ENCODE measurements at places on chromosomes 3 and 15.

GRCh38 chr15:72078887-72079286 is 39.1 kb downstream of the MYO9A start:
- DNase-seq = no peak

DNA sequence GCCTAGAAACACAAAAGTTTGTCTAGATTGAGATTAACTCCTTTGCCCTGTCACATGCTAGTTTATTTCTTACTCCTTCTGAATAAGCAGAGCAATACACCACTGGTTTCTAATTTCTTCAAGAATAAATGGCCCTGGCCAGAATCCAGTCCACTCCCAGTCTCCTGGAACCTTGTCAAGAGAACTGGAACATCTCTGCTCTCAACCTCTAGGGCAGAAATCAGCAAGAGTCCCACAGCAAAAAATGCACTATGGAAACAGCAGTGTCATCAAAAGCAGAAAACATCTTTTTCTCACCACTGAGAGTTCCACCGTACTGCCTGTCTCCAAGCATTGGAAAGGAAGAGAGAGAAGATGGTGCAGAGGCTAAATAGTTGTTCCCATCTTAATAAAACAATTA is 35.9 kb upstream of the PPP2R3A start:
- no peak for DNase-seq

DNA sequence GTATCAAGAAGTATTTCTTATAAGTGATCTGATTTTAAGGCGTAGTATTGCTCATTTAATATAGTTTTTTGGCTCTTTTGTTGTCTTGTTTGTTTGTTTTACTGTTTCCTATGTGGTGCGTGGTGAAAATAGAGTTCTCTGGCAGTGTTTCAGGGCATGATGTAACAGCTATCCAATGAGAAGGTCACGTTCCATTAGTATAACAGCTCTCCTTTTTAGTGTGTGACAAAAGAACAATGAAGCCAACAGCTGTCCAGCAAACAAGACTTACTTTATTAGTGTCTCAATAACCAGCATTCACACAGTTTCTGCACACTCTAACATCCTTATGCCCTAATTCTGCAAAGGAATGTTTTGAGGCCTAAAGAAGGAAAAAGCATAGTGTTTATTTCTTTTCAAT is 127.9 kb downstream of the SLC25A26 start:
- DNase-seq = no peak

- DNase-seq = no peak
These were observed 14.1 kb downstream of the MDFIC2 start for GRCh38 chr3:70298385-70298784.

GRCh38 chr3:126928921-126929474 is 53.9 kb upstream of the PLXNA1 start:
- no peak for DNase-seq

DNA sequence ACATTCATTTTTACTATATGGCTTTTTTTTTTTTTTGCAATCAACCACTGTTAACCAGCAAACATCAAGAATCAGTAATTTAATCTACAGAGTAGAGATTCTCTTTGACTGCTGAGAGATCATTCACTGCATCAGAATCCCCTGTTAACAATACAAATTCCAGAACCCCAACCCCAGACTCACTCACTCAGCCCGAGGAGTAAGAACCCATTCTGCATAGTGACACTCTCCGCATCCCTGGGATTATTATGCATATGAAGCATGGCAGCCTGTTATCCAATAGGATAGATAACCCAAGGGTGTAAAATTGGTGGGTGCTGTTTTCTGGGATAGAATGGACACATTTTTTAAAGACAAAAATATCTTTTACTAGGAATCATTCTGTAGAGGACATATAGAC is 76.3 kb upstream of the CCDC39 start:
- DNase-seq = no peak

GRCh38 chr15:93482731-93483130 is 393.7 kb upstream of the RGMA start:
- no peak for DNase-seq

- DNase-seq = peak; percentile 24
These were observed 67.7 kb downstream of the MGLL start for GRCh38 chr3:127754411-127755304.

- no peak for DNase-seq
These were observed 22.5 kb downstream of the TTC21A start for GRCh38 chr3:39130026-39130425.

DNA sequence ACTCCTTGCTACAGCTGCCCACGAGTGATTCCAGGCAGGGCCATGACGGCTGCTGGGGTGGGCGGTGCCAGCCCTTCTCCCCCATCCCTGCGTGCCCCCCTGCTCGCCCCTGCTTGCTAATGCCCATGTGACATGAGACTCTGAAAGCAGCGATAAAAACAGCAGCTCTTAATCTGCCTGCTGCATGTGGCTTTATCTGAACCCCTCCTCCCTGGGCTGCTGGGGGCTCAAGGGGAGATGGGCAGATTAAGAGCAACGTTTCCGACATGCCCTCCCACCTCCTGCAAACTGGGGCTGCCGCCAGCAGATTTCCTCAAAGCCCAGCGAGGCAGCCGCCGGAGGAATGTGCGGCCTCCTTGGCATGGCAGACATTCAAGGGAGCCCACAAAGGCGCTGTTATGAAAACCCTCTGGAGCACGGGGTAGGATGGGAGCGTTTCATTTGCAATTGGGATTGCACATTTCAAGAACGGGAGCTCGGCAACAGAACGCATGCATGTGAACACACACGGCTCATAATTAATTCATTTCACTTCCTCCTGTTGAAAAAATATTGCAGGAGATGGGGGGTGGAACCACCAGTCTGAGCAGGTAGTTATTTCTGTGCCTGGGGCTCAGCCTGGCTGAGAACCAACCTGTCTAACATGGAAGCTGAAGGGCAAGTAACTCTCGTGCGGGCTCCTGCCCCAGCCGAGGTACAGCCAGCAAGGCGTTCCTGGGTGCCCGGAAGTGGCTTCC is 504.2 kb upstream of the PROK2 start:
- no peak for DNase-seq

- DNase-seq = no peak
These were observed 598.3 kb downstream of the SI start for GRCh38 chr3:164479978-164480377.

DNA sequence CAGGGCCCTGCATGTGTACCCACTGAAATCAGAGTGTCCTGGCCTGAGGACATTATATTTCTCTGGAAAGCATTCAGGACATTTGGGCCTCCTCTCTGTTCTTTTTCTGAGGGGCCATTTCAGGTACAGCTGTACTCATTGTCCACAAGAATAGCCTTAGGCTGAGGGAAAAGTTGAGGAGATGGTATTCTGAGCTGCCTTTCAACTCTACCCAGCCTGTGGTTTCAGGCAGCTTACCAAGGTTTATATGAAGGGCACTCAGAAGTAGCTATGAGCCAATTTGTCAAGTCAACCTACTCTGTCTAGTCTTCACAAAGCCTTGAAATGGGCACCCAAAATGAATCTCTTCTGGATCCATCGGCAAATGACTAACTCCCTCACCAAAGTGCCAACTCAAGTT is 9.4 kb downstream of the ATP13A4 start:
- no peak for DNase-seq

DNA sequence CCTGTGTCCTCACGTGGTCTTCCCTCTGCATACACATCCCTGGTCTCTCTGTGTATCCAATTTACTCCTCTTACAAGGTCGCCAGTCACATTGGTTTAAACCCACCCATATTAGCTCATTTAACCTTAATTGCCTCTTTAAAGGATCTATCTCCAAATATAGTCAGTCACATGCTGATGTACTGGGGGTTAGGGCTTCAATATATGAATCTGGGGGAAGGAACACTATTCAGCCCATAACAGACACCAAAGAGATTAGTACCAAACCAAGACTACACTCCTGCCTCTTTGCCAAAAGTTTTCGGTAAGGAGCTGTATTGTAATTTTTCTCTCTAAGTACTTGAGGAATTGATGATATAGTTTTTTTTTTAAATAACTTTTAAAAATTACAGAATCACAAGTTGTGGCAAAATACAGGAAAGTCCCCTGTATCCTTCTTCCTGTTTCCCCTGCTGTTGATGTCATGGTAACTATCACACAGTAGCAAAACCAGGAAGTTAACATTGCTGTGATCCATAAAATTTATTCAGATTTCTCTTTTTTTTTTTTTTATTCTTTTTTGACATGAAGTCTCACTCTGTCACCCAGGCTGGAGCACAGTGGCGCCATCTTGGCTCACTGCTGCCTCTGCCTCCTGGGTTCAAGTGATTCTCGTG is 67.8 kb downstream of the SLCO3A1 start:
- peak; percentile 42 for DNase-seq

DNA sequence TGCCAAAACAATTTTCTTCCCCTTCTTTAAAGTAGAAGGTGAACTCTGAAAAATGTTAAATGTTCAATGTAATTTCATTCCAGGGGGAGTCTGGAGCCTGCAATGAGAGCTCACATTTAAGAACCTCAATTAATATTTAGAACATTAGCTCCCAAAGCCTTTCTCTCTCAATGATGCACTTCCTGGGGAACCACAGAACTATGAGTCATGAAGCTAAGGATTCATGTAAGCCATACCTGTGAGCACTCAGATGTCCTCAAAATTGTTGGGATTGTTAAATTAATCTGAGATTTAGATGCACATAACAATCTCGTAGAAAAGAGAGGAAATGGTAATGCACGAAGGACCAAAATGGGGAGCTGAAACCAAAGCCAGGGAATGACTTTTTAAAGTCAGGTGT is 244.2 kb upstream of the LRIG1 start:
- no peak for DNase-seq

DNA sequence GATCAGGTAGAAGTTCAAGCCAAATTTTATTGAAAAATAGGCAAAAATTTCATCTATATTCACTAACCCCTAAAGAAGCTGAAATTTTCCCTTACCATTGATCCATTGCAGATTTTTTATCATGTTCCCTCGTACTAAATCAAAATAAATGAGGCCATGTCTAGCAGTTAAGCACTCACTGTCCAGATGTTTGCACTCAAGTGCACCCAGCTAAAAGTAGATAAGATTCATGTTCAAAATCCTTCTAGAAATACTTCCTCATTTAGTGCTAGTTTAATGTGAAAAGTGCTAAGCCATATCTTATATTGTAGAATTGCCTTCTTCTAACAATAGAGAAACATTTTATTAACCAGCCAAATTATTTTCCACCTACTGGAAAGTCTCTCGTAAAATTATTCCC is 164.7 kb upstream of the UBE2E2 start:
- DNase-seq = no peak

DNA sequence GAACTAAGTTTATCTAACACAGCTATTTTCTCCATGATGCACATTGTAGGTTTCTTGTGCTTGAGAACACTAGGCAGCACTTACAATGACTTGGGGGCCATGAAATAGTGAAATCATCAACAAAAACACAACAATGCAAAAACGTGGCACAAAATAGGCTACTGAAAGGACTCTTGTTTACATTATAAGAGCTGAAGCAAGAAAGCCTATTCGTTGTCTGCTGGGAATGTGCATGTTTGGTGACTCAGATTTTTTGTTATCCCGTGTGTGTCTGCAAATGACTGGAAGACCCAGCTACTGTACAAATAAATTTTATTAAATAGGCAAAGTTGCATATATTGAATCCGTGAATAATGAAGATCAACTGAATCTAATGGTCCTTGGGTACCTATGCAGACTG is 85.0 kb downstream of the TCF12 start:
- DNase-seq = no peak

- no peak for DNase-seq
These were observed 31.4 kb upstream of the CHRNB4 start for GRCh38 chr15:78672285-78673014.

- no peak for DNase-seq
These were observed 9.1 kb downstream of the BCL2L10 start for GRCh38 chr15:52103217-52104207.

GRCh38 chr15:31203999-31204398 is 102.5 kb upstream of the TRPM1 start:
- DNase-seq = no peak

DNA sequence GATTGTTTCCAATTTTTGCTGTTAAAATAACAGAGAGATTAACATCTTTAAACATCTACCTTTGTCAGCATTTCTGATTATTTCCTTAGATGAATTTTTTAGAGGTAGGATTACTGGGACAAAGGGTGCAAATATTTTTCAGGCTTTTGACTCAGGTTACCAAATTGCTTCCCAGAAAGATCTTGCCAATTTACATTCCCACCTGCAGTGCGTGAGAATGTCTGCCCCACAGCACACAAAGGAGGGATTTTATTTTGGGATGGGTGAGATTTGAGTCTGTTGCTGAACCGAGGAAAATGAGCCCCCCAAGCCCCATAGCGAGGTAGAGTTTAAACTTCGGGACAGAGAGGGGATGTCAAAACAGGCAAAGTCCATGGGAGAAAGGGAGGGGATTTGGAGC is 25.9 kb upstream of the RNU6-1 start:
- DNase-seq = no peak

GRCh38 chr15:36313021-36313420 is 266.4 kb upstream of the CDIN1 start:
- DNase-seq = no peak

- DNase-seq = no peak
These were observed 235.1 kb upstream of the TPRG1 start for GRCh38 chr3:188936597-188937107.

DNA sequence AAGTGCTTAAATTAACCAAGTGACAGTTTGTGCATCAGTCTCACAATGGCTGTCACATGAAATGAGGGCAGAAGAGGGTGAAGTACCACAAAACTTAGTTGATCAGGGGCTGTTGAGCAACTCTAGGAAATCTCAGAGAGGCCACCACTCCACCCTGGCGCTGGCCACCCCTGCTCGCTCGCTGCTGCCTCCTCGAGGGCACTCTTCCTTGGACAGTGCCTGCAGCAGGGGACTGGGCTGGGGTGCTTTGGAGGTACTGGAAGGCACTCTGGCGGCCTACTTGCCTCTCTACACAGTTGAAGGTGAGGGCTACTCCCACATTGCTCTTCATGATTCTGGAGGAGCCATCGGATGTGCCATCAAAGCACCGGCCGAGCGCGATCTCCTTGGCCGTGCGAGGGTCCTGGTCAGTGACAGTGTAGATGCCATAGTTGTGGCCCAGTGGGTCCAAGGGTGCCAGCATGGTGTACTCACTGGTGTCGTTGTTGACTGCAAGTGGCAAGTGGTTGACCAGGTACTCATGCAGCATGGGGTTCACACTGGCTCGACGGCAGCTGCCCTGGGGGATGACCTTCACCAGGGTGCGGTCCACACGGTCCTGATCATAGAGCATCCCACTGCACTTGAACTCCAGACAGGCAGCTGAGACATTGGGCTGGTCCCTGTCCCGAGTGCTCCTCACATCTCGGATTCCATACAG is 11.6 kb upstream of the CLPX start:
- DNase-seq = no peak

GRCh38 chr3:190883973-190884832 is 21.7 kb upstream of the GMNC start:
- peak; percentile 26 for DNase-seq

GRCh38 chr3:181454451-181455027 is 257.2 kb upstream of the SOX2 start:
- DNase-seq = no peak

DNA sequence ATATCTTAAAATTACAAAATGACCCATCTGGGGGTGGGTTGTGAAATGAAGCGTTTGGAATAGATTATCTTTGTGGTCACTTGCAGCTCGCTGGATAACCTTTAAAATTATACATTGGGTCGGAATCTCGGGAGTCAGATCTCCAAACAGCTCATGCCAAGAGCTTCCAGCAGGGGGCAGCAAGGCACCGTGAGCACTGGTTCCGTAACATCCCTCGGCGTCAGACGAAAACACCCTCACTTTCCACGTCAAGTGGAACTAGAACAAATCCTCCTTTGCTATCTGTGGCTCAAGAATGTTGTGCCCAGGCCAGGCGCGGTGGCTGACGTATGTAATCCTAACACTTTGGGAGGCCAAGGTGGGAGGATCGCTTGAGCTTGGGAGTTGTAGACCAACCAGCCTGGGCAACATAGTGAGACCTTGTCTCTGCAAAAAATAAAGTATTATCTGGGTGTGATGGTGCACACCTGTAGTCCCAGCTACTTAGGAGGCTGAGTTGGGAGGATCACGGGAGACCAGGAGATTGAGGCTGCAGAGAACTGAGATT is 31.1 kb downstream of the UMPS start:
- peak; percentile 77 for DNase-seq

Data from CD4-positive, alpha-beta T cell treated with Interleukin-10 for 1 hour (primary cell).